ENCODE measurements at places on chromosomes 1 and 21.

DNA sequence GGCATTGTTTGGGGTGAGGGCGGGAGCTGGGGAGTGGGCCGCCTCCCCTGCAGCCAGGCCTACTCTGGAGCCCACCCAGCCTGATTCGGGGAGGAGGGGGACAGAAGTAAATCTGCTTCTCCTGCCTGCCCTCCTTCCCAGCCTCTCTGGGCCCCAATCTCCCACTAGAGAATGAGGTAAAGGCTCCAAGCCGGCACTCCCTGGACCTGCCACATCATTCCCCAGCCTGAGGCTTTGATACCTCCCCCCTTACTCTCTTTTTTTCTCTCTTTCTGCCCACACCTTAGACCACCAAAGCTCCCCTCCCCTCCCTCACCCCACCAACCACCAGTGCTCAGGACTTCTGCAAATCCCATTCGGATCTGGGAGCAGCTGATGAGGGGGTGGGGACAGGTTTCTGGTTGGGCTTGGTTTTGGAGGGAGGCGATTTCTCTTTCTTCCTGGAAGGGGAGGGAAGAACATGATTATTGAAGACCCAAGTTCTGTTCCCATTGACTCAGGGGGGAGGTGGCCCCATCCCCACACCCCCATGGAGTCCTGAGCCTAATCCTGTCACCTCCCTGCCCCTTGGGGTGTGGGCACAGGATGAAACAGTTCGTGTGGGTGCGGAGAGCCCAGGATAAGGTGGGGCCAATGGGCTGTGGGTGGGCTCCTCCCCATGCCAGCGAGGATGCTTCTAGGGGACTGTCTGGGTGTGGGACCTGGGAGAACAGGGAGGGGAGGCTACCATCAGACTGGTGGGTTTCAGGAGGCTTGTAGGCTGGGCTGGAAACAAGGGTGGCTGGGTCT, 1.3 kb downstream of the MAP7D1 start:
- no peak for DNase-seq

- no peak for DNase-seq
These were observed 30.2 kb upstream of the NEK2 start for GRCh38 chr1:211705467-211706091.

- no peak for DNase-seq
These were observed 58.2 kb upstream of the SLC45A1 start for GRCh38 chr1:8259498-8260290.

- DNase-seq = no peak
These were observed 21.3 kb downstream of the GPR52 start for GRCh38 chr1:174469052-174469451.

GRCh38 chr1:198606020-198606438, 32.8 kb upstream of the PTPRC start:
- peak; percentile 64 for DNase-seq

- DNase-seq = peak; percentile 64
These were observed 90.7 kb downstream of the GALNT2 start for GRCh38 chr1:230157420-230158390.

DNA sequence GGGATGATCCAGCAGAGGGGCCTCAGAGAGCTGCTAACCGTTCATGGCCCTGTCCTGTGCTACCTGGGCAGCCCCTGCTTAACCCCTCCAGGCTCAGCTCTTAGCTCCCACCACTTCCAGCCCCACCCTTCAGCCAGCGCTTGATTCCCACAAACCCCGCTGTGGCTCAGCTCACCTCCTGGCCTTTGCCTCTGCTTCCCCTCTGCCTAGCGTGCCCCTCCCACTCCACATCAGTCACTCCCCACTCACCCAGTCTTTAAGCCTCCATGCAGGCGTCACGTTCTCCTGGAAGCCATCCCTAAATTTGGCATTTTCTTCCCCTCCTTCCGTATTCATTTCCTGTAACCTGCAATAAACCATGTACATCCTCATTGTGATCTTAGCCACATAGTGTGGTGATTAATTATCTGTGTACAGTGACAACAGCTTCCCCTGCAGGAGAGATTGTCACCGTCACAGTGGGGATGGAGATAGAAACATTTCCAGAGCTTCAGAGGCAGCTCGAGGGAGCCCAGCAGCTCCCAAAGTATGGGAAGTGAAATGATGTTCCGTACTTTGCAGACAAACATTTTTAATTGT, 65.5 kb downstream of the EPHB2 start:
- DNase-seq = no peak

DNA sequence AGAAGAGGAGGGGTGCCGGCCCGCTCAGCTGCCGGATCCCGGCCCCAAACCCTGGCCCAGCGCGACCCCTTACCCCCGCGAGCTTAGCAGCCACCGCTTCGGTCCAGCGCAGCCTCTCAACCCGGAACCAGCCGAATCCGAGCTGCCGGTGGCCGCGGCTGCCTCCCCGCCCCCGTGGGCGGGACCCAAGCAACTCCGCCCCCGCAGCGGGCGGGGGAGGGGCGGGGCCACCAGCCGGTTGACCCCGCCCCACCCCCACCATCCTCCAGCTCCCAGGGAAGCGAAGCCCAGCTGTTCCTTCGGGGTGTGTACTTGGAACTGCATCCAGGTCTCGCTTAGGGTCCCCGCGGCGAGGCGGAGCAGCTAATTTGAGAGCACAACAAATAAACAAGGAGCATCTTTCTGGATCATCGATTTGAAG, at the start of gene TRIM62:
TRIM62 (minus strand) TSS at position 123 of the 421 bp plus-strand sequence. CDS start 611 bp downstream, outside the sequence.
- DNase-seq = peak; percentile 87

DNA sequence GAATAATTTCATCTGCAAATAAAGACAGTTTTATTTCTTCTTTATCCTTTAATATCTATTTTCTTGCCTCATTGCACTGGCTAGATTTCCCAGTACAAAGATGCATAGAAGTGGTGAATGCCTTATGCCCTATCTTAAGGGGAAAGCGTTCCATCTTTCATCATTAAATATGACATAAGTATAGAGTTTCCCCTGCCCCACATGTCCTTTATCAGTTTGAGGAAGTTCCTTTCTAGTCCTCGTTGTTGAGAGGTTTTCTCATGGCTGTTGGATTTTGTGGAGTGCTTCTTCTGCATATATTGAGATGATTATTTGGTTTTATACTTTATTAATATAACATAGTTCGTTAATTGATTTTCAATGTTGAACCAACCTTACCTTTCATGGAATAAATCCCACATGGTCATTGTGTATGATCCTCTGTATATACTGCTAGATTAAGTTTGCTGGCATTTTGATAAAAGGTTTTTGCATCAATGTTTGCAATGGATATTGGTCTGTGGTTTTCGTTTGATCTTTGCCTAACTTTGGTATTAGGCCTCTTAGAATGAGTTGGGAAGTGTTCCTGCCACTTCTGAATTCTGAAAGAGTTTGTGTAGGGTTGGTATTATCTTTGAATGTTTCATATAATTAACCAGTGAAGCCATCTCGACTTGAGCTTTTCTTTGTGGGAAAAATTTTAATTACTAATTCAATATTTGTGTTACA, 15.6 kb downstream of the PRKACB start:
- DNase-seq = peak; percentile 92

GRCh38 chr1:65480684-65481405, 60.4 kb downstream of the LEPR start:
- peak; percentile 95 for DNase-seq

GRCh38 chr1:217482356-217483102, 148.4 kb downstream of the GPATCH2 start:
- peak; percentile 70 for DNase-seq

GRCh38 chr1:224406216-224406615, 28.4 kb downstream of the WDR26 start:
- DNase-seq = no peak

GRCh38 chr1:11059155-11059967, 457 bp downstream of the SRM start:
- DNase-seq = peak; percentile 42

- no peak for DNase-seq
These were observed 48.3 kb downstream of the HUNK start for GRCh38 chr21:31921079-31921478.

DNA sequence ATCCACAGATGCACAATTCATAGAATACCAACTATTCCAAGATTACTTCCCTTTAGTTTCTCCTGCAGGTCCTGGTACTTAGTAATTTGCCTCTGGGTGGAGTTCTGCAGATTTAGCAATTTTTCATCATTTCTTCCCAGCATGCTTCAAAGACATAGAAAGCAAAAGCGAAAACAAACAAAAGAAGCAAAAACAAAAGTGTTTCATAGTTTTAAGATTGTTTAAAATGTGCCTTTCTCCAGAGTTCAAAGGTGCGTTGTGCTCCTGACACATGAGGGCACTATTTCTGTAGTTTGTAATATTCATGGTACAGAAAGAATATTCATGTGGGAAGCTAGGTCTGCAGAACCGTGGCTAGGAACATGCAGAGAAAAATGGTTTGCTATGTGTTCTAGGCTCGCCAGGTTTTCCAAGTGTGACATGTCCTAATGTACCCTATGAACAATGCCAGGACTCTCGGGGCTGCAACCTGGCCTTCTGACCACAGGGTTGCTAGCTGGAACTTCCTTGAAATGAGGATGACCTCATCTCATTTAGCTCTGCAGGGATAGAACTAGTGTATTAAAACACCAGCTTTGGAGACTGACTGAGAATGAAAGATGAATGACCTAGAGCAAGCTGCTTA, 30.0 kb upstream of the RCSD1 start:
- peak; percentile 88 for DNase-seq

- DNase-seq = no peak
These were observed 292.4 kb downstream of the PLPP3 start for GRCh38 chr1:56286956-56287355.

DNA sequence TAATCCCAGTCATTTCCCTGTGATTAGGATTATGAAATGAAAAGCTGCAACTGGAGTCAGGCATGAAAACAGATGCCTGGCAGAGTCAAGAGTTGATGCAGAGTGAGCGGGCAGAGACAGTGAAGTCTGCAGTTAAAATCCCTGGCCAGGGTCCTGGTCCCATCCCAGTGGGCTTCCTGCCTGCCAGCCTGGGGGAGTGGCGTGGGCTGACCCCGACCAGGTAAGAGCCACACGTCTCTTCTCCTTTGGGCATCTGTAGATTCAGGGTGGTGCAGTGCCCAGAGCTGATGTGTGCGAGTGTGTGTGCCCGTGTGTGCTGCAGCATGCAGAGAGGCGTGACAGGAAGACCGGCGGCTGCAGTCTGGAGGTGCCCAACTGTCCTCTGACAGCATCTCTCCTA, 6.2 kb upstream of the KIAA1614 start:
- no peak for DNase-seq

GRCh38 chr21:14527696-14528652, 18.1 kb downstream of the SAMSN1 start:
- peak; percentile 76 for DNase-seq

DNA sequence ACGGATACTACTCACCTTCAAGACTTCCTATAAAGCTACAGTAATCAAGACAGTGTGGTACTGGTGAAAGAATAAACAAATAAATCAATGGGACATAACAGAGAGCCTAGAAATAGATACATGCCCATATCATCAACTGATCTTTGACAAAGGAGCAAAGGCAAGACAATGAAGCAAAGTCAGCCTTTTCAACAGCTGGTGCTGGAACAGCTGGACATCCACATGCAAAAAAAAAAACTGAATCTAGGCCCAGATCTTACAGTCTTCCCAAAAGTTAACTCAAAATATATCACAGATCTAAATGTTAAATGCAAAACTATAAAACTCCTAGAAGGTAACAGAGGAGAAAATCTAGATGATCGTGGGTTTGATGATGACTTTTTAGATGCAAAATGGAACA, 170.3 kb downstream of the MIS18A start:
- no peak for DNase-seq
